Muscle of back (tissue), 13 donors: ENCODE measurements at places on chromosomes 1 and 21.
A peak's percentile ranks its signal among the peaks of the same experiment; 100 is the strongest.

- DNase-seq, result no peak
Measured at GRCh38 chr1:216528816-216529215, 105.6 kb upstream of the USH2A start.

GRCh38 chr1:49051647-49052046, 275.0 kb upstream of the BEND5 start:
- DNase-seq, result no peak

- DNase-seq, result peak; percentile 92
Measured at GRCh38 chr21:46066591-46067331, 31.2 kb upstream of the COL6A2 start.

DNA sequence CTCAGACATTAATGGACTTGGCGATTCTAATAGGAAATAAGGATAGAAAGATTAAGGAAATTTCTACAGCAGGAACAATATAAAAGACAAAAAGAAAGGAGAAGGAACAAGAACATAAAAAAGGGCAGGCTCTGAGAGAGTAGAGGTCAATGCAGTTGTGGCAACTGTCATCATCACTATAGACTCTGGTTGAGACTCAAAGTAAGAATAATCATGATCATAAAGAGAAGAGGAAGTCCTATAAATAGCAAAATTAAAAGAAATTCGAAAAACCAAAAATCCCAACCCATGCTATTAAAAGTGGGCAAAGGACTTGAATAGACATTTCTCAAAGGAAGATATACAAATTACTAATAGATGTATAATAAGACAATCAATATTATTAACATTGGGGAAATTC, 14.4 kb upstream of the XCL1 start:
- DNase-seq, result no peak

DNA sequence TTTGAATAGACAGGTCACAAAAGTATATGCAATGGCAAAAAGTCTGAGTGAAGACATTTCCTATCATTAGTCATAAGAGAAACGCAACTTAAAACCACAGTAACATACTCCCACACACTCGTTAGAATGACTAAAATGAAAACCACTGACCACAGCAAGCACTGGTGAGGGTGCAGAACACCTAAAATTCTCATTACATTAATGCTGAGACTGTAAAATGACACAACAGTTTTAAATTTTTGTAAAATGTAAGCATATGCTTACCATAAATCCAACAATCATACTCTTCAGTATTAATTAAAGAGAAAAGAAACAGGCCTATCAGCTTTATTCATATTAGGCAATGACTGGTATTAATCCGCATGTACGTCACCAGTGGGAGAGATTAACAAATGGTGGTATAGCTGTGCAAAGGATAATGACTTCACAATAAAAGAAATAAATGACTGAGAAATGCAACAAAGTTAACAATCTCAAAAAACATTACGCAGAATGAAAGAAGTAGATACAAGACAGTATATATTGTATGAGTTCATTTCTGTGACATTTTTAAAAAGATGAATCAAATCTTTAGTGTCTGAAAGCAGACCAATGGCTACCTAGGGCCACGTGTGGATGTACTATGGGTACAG, 253.5 kb downstream of the AKT3 start:
- no peak for DNase-seq
